Central memory CD8-positive, alpha-beta T cell (primary cell): ENCODE measurements at places on chromosomes 5 and 9.

DNA sequence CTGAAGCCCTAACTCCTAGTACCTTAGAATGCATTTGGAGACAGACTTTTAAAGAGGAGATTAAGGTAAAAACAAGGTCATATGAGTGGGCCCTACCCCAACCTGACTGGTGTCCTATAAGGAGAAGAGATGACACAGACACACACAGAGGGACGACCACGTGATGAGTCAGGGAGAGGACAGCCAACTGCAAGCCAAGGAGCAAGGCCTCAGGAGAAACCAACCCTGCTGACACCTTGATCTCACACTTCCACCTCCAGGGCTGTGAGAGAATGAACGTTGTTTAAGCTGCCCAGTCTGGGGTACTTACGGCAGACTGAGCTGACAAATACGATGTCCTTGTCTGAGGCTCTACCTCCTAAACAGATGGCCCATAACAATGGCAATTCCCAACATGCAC lies 93.6 kb downstream of the ROR2 start:
- H3K27ac ChIP-seq, result no peak overlapping the region
- H3K36me3 ChIP-seq, result no peaks in the 10 kb centered on the region
- H3K27me3 ChIP-seq, result peaks cover 12% of the 10 kb centered on the region
- no peaks in the 10 kb centered on the region for H3K4me1 ChIP-seq
- DNase-seq, result no peak

DNA sequence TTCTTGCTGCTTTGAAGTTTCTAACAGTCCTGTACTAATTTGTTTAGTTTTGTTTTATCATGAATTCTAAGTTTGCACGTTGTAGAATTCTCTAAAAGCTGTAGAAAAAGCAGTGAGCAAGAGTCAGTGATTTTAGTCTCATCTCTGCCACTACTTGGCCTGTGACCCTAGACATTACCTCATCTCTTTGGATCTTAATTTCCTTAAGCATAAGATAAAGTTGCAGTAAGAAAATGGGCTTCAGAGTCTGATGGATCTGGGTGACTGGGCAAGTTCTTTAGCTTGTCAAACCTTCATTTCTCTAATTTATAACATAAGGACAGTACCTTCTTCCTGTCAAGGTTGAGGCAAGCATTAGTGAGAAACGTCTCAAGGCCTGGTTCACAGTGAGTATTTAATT lies 247.9 kb downstream of the DMRT2 start:
- H3K27ac ChIP-seq, result no peak overlapping the region
- H3K4me3 ChIP-seq, result no peak overlapping the region
- no peaks in the 10 kb centered on the region for H3K36me3 ChIP-seq
- DNase-seq, result no peak
- no peaks in the 10 kb centered on the region for H3K4me1 ChIP-seq
- H3K27me3 ChIP-seq, result no peaks in the 10 kb centered on the region

DNA sequence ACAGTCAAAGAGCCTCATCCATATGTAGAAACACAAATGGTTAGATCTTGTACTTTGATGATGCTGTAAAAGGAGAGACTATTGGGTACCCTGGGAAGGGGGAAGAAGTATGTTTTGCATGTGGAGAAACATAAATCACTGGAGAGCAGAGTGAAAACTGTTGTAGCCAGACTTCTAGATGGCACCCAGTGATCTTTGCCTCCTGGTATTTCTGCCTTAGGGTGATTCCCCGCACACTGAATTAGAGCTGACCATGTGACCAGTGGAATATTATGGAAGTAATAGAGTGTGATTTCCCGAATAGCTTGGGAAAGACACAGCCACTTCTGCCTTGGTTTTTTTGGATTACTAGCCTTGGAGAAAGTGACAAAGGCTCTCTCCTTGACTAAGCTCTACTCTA lies 174.3 kb downstream of the LPAR1 start:
- H3K27me3 ChIP-seq, result no peaks in the 10 kb centered on the region
- no peak for DNase-seq
- H3K4me3 ChIP-seq, result no peak overlapping the region
- no peak overlapping the region for H3K27ac ChIP-seq
- no peaks in the 10 kb centered on the region for H3K36me3 ChIP-seq

- no peaks in the 10 kb centered on the region for H3K27me3 ChIP-seq
- no peak overlapping the region for H3K4me3 ChIP-seq
- no peak for DNase-seq
- no peaks in the 10 kb centered on the region for H3K36me3 ChIP-seq
These were observed 879.8 kb upstream of the DMAC1 start for GRCh38 chr9:8679371-8679822.

DNA sequence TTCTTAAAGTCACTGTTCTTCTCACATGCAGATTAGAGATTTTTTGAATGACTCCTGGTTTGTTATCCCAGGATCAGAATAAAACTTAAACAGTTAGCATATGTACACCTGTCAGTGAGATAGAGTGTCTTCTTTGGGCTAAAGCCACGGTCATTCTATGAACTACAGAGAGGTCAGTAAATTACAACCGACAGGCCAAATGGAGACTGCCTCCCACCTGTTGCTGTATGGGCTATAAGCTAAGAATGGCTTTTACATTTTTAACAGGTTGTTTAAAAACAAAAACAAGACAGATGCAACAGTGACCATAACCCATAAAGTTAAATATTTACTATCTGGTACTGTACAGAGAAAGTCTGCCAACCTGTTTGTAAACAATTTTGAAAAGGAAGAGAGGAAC lies 125.7 kb downstream of the ELAVL2 start:
- DNase-seq, result no peak
- no peaks in the 10 kb centered on the region for H3K4me1 ChIP-seq
- no peak overlapping the region for H3K4me3 ChIP-seq
- no peak overlapping the region for H3K27ac ChIP-seq
- no peaks in the 10 kb centered on the region for H3K36me3 ChIP-seq

- peak overlapping the region; percentile 10 for H3K27ac ChIP-seq
- peaks cover 11% of the 10 kb centered on the region for H3K4me1 ChIP-seq
- peaks cover 14% of the 10 kb centered on the region for H3K36me3 ChIP-seq
- no peaks in the 10 kb centered on the region for H3K27me3 ChIP-seq
- DNase-seq, result no peak
- no peak overlapping the region for H3K4me3 ChIP-seq
These were observed 16.3 kb downstream of the NMRK1 start for GRCh38 chr9:75071530-75072122.

- DNase-seq, result no peak
- H3K27ac ChIP-seq, result no peak overlapping the region
- H3K36me3 ChIP-seq, result no peaks in the 10 kb centered on the region
- peaks cover 8% of the 10 kb centered on the region for H3K4me1 ChIP-seq
These were observed 382.6 kb downstream of the ADGRV1 start for GRCh38 chr5:90941002-90941720.

GRCh38 chr9:18665947-18666346 lies 192.0 kb downstream of the ADAMTSL1 start:
- H3K4me1 ChIP-seq, result no peaks in the 10 kb centered on the region
- no peak overlapping the region for H3K27ac ChIP-seq
- peaks cover 2% of the 10 kb centered on the region for H3K36me3 ChIP-seq
- DNase-seq, result no peak
- H3K4me3 ChIP-seq, result no peak overlapping the region

GRCh38 chr5:17831279-17831678 lies 197.0 kb downstream of the TAF11L14 start:
- H3K27me3 ChIP-seq, result no peaks in the 10 kb centered on the region
- no peak overlapping the region for H3K4me3 ChIP-seq
- no peaks in the 10 kb centered on the region for H3K36me3 ChIP-seq
- no peak overlapping the region for H3K27ac ChIP-seq
- H3K4me1 ChIP-seq, result no peaks in the 10 kb centered on the region

- H3K36me3 ChIP-seq, result no peaks in the 10 kb centered on the region
- H3K27ac ChIP-seq, result no peak overlapping the region
- no peak overlapping the region for H3K4me3 ChIP-seq
- no peaks in the 10 kb centered on the region for H3K4me1 ChIP-seq
These were observed 11.8 kb upstream of the SEMA5A start for GRCh38 chr5:9557696-9558095.

DNA sequence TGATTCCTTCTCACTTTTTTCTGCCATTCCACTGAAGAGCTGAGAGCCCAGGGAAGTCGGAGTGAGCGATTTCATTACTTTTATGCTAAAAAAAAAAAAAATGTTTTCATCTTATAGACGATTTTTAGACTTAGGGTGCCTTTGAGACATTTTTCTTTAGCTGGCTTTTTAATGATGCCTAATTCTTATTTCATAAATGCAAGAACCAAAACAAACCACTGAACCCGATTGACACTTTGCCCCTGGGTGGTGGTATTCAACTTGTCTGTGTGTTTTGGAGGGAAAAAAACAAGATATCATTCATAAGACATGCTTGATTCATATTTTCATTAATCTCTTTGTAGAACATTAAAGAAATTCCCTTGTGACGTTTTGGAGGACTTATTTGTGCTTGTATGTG lies 2.4 kb downstream of the TLE4 start:
- H3K27ac ChIP-seq, result no peak overlapping the region
- H3K4me1 ChIP-seq, result peaks cover 59% of the 10 kb centered on the region
- H3K27me3 ChIP-seq, result no peaks in the 10 kb centered on the region
- no peak for DNase-seq
- H3K4me3 ChIP-seq, result no peak overlapping the region
- H3K36me3 ChIP-seq, result peaks cover 15% of the 10 kb centered on the region

- H3K4me3 ChIP-seq, result no peak overlapping the region
- H3K4me1 ChIP-seq, result peaks cover 21% of the 10 kb centered on the region
- H3K27ac ChIP-seq, result no peak overlapping the region
- no peaks in the 10 kb centered on the region for H3K27me3 ChIP-seq
- H3K36me3 ChIP-seq, result peaks cover 19% of the 10 kb centered on the region
These were observed 24.2 kb downstream of the CLPTM1L start for GRCh38 chr5:1320436-1321344.

DNA sequence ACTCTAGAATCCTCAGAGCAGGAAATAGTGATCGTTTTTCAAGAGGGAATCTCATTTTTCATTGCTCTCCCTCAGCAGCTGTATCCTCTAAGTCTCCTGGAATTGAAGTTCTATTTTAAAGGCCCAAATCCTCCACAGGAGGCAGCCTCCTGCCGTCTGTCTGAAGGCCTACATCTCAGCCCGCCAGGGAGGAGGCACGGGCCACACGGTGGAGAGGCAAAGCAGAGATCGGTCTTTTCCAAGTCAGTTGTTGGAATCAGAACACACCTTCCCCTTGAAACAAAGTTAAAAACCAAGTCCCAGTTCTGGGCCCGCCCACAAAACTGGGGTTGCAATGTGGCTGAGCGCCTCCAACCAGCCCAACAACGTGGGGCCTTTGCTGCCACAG lies 68.7 kb downstream of the RAPGEF1 start:
- H3K27me3 ChIP-seq, result no peaks in the 10 kb centered on the region
- H3K27ac ChIP-seq, result peak overlapping the region; percentile 95

- H3K27me3 ChIP-seq, result peaks cover 3% of the 10 kb centered on the region
- DNase-seq, result no peak
- H3K36me3 ChIP-seq, result peaks cover 2% of the 10 kb centered on the region
- H3K4me1 ChIP-seq, result peaks cover 22% of the 10 kb centered on the region
- no peak overlapping the region for H3K4me3 ChIP-seq
These were observed 68.8 kb upstream of the SSBP2 start for GRCh38 chr5:81819556-81820317.

DNA sequence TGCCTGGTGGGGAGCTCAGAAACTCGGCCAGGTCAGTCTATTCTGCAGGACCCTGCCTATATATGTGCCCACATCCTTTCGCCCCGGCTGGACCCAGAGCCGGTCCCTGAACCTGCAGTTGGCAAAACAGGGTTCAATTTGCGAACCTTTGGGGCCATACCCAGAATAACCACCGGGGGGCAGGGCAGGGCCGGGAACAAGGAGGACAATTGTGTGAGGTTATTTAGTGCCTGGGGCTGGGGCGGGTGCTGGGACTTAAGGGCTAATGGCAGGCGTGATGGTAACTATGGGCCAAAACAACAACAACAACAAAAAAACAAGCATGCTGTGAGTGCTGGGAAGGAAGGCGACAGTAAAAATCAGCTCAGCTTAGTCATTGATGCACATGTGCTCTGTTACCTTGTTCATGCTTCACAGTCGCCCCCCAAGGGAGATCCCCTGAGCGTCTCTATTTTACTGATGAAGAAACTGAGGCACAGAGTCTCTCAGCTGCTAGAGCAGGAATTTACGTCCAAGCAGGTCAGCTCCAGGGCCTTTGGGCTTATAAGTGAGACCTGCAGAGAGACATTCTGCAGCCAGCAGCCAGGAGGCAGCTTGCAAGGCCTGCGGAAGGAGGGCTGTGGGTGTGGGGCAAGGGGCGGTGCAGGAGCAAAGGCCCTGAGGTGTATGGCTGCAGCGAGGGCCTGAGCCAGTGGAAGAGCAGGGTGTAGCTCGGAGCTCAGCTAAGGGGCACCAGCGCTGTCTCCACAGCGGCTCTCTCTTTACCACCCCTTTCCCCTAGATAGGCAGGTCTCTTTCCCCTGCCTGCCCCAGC lies 106.0 kb downstream of the PHF2 start:
- peak overlapping the region; percentile 20 for H3K27ac ChIP-seq
- H3K36me3 ChIP-seq, result peaks cover 1% of the 10 kb centered on the region
- H3K4me1 ChIP-seq, result peaks cover 9% of the 10 kb centered on the region
- peak; percentile 23 for DNase-seq
- peaks cover 17% of the 10 kb centered on the region for H3K27me3 ChIP-seq

DNA sequence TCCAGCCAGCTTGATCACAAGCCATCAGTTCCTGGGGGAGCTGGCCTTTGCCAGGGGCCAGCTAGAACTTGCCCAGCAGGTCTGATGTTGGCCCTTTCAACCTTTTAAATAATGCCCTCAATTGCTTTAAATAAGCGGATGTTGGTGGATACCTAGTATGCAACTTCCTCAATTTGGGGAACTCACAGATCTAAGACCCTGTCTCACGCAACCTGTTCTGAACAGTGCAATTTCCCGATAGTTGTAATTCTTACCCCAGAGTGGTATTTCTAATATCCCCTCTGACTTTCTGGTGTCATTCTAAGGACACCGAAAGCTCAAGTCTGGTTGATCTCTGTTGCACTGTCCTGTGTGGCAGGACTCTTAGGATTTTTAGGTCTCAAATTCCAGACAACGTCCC lies 23.1 kb downstream of the GALNT12 start:
- H3K27ac ChIP-seq, result no peak overlapping the region
- peaks cover 11% of the 10 kb centered on the region for H3K36me3 ChIP-seq
- no peak overlapping the region for H3K4me3 ChIP-seq

DNA sequence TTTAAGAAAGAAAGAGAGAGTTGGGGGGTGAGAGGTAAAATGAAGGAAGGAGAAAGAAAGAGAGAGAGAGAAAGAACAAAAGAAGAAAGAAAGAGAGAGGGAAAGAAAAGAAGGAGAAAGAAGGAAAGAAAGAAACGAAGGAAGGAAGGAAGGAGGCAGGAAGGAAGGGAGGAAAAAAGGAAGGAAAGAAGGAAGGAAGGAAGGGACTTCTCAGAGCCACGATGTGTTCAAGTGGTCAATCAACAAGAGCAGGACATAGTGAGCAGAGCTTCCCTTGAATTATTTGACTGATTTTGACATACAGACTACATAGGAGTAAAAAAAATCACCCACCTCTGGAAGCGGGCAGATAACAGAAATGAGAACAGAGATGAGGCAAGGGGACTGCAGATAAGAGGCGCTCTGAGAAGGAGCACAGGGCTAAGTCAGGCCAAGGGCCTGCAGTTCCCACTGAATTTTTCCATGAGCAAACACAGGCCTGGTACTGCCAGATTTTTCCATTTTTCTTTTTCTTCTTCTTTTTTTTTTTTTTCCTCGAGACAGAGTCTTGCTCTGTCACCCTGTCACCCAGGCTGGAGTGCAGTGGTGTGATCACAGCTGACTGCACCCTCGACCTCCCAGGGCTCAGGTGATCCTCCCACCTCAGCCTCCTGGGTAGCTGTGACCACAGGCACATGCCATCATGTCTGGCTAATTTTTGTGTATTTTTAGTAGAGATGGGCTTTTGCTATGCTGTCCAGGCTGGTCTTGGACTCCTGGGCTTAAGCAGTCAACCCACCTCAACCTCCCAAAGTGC lies 77.7 kb upstream of the IL17B start:
- H3K27me3 ChIP-seq, result no peaks in the 10 kb centered on the region
- no peaks in the 10 kb centered on the region for H3K36me3 ChIP-seq
- H3K4me1 ChIP-seq, result no peaks in the 10 kb centered on the region
- H3K4me3 ChIP-seq, result no peak overlapping the region
- H3K27ac ChIP-seq, result no peak overlapping the region
